Activated CD4-positive, alpha-beta T cell treated with anti-CD3 and anti-CD28 coated beads, Interleukin-10, Interleukin-2, amounts not matched to agents 100 ng/mL and 50 ng/mL, durations not matched to agents 16 hours and 8 hours (primary cell): ENCODE measurements at places on chromosomes 4 and X.

DNA sequence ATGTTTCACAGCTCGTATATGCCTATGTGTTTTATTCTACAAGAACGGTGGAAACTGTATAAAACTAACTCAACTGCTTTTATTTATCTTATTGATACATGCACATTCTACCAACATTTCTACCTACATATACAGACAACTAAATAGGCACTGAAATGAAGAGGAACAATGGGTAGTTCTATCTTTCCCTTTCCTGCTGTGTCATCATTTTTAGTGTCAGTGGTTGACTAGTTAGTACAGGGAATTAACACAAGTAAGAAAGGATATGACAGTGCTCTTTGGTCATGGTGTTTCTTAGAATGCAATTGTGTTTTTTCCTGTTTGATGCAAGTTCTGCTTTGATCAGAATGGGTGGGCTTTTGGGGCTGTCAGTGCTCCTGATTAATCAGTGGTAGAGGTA lies 293.8 kb upstream of the CTSO start:
- DNase-seq = no peak

DNA sequence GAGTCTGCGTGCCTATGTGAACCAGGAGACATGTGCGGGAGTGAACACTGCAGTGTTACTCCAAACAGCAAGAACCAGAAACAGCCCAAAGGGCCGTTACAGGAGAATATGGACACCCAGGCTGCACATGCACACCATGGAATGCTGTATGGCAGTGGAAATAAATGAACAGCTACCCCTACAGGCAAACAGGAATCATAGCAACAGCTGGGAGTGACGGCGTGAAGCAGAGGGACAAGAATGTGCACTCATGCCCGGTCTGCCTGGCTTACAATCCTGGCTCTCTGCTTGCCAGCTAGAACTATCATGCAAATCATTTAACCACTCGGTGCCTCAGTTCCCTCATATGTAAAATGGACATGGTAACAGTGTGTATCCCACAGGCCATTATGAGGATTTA lies 16.6 kb downstream of the GPKOW start:
- no peak for DNase-seq

GRCh38 chr4:136412708-136413107 lies 1119.6 kb downstream of the PCDH18 start:
- DNase-seq = no peak

GRCh38 chr4:70315928-70316327 lies 18.9 kb upstream of the CABS1 start:
- DNase-seq = no peak

DNA sequence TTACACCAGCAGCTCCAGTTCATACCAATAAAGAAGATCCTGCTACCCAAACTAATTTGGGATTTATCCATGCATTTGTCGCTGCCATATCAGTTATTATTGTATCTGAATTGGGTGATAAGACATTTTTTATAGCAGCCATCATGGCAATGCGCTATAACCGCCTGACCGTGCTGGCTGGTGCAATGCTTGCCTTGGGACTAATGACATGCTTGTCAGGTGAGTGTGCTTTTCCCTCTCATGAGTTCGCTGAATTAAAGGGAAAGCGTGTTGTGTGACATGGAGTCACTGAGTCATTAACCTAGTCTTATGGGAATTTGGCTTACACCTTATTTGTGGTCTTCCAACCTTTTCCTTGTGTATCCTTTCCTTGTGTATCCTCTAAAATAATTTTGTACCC lies 15.9 kb downstream of the TMEM165 start:
- no peak for DNase-seq

GRCh38 chr4:139024686-139025085 lies 9.1 kb downstream of the NOCT start:
- DNase-seq = no peak

- DNase-seq = no peak
These were observed 5.3 kb upstream of the FHIP1A start for GRCh38 chr4:151403656-151404055.

DNA sequence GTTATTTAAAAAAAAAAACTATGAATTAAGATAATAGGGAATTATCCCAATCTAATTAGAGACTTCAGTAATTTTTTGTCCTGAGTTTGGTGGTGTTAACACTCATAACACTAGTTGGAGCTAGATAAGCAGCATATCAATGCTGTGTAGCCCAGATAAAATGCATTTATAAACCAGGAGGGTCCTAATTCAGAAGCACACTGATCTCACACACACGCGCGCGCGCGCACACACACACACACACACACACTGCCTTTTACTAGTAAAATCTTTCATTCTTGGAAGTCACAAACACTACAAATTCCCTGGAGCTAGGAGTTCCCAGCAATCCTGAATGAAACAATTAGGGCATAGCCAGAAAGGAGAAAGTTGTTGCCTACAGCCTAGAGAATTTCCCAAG lies 3.2 kb downstream of the UNC5C start:
- DNase-seq = no peak

GRCh38 chrX:5957506-5957905 lies 271.2 kb downstream of the NLGN4X start:
- no peak for DNase-seq

DNA sequence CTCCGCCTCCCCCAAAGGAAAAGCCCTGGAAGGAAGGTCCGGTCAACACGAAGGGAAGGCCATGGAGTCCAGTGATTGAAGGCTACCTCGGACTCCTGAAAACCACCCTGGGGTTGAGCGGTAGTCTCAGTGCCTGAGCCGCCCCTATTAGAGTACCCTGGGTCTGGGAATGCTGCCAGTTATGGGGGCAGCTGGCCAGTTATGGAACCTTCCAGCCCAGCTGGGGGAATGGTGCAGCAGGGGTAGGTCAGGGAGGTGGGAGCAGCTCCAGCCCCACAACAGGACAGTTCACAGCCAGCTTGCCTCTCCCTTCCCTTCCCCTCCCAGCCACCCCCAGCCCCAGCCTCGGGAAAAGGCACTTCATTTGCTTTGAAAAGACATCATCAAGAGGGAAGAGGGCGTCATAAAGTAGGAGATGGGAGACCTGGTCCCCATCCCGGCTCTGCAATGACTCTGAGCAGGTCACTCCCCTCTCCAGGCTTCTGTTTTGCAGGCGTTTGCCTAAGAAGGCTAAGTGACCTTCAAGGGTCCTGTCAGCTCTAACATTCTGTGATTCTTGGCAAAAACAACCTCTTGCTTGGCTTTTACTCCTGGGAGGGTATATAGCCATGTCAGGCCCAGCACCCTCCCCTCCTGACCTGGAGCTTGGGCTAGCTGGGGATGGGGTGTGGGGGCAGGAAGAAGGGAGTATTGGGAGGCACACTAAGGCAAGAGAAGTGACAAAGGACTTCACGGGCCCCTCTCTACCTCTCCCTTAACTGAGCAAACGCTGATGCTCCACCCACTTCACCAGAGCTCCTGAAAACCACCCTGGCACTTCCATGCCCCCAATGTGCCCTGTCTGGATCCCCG lies 8.0 kb downstream of the APLN start:
- no peak for DNase-seq

DNA sequence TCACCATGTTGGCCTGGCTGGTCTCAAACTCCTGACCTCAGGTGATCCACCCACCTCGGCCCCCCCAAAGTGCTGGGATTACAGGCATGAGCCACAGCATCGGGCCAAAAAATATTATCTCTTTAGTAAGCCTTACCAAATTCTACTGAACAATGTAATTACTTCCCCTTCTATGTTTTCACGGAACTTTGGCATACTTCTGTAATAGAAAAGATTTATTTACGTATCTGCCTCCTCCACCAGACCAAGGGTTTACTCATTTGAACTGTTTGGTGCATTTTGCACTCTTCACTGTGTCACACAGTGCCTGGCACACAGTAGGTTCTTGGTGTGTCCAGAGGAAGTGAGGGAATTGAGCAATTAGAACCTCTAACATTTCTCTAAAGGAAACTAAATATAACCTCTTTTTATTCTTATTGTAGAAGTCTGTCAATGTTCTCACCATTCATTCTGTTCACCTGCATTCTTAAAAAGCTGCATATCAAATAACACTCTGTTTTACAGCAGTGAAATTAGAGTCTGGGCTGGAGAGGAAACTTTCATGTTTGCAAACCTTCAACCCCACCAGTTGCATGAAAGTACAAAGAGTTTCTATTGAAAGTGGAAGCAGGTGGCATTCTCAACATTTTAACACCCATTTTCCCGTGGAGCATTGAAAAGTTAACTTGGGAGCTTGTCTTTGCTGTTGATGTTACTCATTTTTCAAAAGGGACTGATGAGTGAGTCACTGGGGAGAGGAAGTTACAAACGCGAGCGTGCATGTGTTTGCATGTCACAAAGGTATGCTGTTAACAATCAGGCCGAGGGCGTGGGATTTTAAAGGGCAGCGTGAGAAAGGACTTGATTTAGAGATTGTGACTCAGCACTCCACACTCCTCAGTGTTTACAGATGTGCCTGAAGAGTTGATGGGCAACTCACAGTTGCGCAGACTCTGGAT lies 314.1 kb downstream of the STK32B start:
- DNase-seq = no peak

- DNase-seq = peak; percentile 71
These were observed 50.2 kb downstream of the DDX3X start for GRCh38 chrX:41384051-41384705.

DNA sequence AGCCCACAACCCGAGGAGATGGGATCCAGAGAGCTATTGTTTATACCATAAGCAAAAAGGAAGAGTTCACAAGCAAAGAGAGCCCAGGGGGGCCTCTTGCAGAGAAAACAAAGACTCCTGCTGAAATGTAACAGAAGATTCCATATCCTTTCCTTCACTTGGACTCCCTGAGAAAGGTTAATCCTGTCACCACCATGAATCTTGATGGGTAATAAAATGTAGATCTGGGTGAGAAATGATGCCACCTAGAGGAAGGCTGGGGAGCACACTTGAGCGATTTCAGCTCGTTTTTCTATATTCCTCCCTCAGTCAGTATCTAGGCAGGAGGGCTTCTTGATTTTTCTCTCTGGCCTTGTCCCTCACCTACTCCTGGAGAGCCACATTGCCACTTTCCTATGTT lies 10.2 kb upstream of the KCNE5 start:
- peak; percentile 13 for DNase-seq

DNA sequence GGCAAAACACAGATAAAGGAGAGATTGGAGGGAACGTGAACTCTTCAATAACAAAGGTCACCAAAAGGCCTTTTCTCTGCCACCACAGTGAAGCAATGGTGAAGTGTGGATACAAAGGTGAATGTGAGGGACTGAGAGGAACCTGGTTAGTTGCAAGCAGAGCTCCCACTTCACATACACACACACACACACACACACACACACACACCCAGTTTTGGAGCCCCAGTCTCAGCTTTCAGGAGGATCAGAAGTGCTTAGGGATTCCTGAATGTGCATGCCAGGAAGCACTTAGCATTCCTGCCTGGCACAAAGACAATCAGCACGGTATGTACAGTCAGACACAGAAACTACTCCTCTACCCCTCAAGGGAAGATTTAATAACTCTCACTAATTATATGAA lies 71.5 kb downstream of the ARHGEF9 start:
- DNase-seq = no peak

GRCh38 chr4:61596606-61597340 lies 396.6 kb downstream of the ADGRL3 start:
- DNase-seq = no peak

GRCh38 chrX:9805956-9806355 lies 19.7 kb downstream of the SHROOM2 start:
- no peak for DNase-seq

DNA sequence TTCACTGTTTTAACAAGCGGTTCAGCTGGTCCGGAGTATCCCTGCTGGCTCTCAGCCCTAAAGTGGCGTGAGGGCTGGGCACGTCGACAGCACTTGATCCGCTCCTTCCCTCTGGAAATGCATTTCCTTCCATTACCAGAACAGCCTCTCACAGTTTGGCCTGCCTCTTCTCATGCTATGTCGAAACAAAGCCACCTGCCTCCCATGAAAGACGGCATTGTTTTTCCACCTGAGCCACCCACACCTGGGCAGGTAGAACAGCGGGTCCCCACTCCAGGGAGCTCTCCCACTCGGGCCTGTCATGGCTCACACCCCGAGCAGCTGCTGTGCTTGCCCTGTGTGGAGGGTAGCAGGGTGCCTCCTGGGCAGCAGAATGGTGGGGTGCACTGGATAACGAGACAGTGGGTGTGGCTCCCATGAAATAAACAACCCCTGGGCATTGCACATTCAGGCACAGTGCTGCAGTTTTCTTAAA lies 86.2 kb downstream of the FHDC1 start:
- no peak for DNase-seq

DNA sequence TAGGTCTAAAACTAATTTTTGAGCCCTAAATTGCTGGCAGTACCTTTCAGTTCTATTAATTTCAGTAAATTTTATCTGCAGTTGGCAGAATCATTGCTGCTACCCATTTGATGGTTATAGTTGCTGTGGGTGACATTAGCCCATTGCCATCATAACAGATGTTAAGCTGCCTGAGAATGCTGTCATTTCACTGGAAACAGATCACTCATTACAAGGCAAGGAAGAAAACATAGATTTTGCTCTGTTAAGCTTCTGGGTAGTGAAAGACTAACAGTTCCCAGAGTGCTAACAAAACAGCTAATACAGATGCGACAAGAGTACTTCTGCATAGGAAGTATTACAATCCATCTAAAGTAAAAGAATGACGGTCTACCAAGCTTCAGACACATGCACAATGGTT lies 213.2 kb downstream of the SPANXN3 start:
- DNase-seq = no peak

GRCh38 chr4:122528879-122529278 lies 72.4 kb upstream of the IL2 start:
- DNase-seq = no peak

DNA sequence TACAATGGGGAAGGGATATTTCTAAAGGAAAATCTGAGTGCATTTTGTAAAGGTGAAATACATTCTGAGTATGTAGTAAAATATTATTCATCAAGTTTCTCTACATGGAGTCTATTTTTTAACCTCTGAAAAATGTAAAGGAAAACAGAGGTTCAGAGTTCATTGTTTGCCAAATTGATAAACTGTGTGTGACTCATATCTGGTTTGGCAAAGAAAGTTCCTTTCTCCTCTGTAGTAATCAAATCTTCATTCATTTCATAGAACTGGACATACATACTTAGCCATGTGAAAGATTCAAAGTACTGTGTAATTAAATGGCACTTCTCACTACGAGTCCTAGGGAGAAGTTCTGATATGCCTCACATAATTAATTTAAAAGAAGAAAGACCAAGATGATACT lies 61.6 kb downstream of the HPGD start:
- no peak for DNase-seq

DNA sequence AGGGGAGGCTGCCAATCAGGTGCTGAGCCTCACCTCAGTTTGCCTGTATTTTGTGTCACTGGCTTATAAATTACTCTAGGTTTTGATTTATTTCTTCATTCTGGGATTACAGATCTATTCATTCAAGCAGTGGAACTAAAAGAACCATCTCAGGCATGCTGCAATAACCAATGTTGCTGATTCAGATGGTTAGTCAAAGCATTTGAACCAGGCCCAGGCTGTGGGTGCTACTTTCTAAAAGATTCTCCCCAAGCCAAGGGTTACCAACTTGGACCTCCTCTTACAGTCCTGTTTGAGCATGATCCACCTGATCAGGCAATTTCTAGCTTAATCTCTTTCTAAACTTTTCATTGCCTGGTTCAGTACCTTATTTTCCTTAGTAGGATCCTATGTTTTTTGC lies 67.2 kb downstream of the TMEM131L start:
- no peak for DNase-seq

GRCh38 chr4:164949448-164950143 lies 27.9 kb downstream of the TRIM61 start:
- no peak for DNase-seq

- no peak for DNase-seq
These were observed 99.5 kb upstream of the ITM2A start for GRCh38 chrX:79466636-79467035.
